ENCODE measurements at places on chromosomes 4 and X.

- no peak for DNase-seq
Observed at GRCh38 chr4:161920304-161921052, 243.3 kb downstream of the FSTL5 start.

GRCh38 chr4:38174801-38175200 lies 214.6 kb downstream of the PTTG2 start:
- no peak for DNase-seq

DNA sequence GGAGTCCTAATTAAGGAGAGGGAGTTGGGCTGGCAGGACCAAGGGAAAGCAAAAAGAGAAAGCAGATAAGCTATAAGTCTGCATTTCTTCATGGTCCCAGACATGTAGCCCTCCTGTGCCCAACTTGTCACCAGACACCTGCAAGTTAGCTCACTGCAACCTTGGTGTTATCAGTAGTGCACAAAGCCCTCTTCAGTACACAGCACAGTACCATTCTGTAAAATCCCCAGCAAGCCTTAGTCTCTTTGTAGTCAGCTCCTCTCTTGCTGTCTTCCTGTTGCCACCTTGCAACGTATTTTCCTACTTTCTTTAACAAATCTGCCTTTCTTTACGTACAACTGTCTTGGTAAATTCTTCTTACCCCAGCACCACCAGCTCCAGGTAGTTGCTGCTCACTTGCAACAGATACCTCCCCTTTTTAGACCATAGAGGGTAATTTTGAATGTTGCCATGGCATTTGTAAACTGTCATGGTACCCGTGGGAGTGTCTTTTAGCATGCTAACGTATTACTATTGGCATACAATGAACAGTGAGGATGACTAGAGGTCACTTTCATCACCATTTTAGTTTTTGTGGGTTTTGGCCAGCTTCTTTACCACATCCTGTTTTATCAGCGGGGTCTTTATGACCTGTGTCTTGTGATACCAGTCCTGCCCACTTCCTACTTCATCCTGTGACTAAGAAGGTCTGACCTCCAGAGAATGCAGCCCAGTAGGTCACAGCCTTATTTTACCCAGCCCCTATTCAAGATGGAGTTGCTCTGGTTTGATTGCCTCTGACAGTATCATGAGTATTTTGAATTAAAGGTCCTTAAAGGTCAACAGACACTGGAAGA lies 28.3 kb upstream of the AP1S2 start:
- DNase-seq, result peak; percentile 84

DNA sequence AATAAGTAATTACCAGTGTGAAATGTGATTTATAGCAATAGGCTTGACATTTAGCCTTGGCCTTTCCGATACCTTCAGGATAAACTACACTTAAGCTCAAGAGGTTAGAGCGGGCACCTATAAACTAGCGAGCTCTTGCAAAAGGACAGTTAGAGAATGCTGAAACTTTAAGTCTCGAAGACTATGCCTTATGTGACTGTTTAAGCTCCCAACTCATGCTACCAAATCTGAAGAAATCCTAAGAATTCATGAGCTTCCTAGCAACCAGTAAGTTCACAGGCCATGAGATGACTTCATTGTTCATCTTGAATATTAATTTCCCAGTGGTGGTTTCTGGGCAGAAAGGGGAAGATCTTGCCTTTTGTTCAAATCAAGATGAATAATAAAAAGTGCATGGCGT lies 4.7 kb downstream of the STOX2 start:
- DNase-seq, result no peak

DNA sequence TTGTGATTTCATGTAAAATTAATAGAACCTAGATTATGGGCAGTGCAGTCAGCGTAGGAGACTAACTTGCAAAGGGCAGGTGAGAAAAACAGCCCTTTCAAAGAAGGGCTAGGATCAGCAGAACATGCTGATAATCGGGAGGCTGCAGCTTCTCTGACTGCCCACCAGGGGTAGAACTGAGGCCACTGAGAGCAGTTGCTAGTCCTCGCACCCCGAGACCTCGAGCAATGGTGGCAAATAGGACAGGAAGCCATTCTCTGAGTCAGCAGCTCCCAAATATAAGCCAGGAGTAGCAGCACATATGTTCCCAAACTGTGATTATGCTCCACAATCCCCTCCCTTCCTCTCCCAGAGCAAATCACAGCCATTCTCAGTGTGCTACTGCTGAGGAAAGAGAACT lies 186.5 kb downstream of the MSL3 start:
- peak; percentile 6 for DNase-seq

Data from RCC 7860 (cell line).